Mesenteric fat pad (tissue), 1 donor: ENCODE measurements at places on chromosomes 3 and 15.

GRCh38 chr3:147393261-147393942, 12.9 kb downstream of the ZIC4 start:
- no peak for DNase-seq

DNA sequence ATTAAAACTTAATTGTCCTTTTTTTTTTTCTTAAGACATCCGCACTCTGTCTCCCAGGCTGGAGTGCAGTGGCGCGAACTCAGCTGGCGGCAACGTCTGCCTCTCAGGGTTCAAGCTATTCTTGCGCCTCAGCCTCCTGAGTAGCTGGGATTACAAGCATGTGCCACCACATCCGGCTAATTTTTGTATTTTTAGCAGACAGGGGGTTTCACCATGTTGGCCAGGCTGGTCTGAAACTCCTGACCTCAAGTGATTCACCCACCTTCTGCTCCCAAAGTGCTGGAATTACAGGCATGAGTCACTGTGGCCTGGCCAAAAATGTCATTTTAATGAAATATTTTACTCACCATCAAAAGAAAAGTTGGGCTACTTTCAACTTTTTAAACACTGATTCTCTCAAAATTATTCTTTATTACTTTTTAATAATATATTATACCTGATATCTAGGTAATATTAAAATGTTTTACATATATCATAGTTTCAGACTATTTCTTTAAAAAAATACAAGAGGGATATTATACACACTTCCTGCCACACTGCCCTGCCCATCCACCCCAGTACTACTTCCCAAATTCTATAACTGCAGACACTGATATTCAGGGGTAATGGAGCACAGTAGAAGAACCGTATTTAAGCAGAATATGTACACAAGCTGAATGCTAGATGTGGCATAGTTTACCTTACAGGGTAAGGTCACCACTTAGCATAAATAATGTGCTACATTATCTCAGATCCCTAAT, 723.9 kb upstream of the ZNF385D start:
- no peak for DNase-seq

DNA sequence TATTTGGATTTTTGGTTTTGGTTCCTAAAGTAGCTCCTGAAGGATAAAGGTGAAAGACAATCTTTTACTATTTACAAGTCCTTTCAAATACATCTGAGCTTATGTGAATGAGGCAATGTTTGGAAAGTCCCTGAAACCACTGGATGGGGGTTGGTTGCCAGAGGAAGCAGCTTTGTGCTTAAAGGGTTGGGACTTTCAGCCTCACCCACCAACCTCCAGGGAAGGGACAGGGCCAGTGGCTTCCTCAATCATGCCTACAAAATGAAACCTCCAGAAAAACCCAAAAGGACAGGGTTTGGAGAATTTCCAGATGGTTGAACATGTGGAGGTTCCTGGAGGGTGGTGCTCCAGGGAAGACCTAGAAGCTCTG, 20.9 kb upstream of the ABHD17C start:
- DNase-seq: no peak

DNA sequence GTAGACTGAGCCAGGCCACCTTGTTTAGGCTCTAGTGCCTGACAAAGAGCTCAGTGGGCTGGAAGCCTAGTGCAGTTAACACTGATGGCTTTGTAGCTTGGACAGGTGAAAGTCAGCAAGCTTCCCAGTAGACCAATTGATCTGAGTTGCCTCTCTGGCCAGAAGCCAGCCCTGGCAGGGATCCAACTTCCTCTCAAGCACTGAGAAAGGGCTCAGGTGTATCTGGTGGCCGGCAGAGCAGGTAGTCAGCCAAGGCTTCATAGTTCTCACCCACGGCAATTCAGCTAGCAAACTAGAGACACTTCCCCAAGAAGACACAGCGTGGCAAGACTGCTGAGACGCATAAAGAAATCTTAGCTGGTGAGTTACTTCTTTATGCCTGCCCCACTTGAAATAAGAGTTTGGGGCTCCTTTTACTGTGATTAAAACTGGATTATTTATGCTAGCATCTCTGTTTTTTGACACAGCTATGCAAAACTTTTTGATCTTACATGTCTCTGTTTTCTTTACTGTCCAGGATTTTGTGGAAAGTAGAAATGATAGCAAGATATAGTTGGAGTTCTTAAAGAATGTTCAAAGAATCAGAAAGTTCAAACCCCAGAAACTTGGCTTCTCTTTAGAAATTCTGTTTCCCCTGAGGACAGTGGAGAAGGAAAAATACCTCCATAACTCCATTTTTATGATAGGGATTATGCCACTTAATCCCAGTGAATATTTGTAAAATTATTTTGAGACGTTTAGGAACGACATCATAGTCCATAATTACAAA, 8.4 kb upstream of the CA12 start:
- DNase-seq: no peak

DNA sequence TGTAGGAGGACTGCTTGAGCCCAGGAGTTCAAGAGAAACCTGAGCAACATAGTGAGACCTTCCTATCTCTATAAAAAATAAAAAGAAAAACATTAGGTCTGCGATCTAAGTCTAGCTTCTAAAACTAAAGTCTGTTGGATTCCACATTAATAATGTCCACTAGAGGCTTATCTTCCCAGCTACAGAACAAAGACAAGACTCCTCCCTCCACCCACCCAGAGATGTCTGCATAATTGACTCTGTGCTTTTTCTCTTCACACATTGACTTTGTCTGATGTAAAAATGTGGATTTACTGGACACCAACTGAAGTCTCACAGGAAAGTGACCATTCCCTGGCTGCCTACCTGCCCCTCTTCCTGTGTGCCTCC, 91.8 kb downstream of the ATP10A start:
- no peak for DNase-seq

- DNase-seq: no peak
These were observed 585 bp downstream of the CSK start for GRCh38 chr15:74782259-74783071.

DNA sequence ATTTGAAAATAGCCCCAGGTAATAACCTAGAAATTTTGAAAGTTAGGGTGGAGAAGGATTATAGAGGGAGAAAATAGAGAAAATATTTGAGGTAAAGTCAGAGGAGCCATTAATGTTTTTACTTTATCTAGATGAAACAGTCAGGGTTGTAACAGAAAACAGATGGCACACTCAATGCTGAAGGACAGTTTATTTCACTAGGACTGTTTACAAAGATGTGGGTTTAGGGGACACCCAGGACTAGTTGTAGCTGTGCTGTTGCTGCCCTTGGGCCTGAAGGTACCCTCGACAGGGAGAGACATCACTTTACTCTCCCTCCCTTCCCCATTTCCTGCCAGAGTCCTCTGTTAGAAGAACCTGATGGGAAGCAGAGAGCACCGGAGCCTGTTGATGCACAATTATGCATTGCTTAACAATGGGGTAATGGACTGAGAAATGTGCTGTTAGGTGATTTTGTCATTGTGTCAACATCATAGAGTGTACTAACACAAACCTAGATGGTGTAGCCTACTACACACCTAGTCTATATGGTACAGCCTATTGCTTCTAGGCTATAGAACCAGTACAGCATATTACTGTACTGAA, 103.8 kb downstream of the GALK2 start:
- DNase-seq: no peak

DNA sequence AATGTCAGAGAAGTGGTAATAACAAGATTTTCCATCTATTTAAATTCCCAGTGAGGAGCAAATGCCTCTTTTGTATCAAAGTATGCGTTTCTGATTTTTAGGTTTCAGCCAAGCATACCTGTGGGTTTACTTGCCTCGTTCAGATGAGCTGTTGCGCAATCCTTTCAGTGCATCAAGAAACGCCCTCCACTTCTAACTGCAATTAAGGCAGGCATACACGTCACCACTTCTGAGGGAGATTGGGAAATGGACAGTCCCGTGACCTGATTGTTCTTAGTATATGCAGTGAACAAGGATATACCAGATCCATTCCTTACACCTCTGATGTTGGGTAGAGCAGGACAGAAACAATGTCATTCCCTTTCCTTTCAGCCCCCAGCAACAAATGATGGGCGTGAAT, 219.0 kb downstream of the ITPR1 start:
- DNase-seq: no peak

DNA sequence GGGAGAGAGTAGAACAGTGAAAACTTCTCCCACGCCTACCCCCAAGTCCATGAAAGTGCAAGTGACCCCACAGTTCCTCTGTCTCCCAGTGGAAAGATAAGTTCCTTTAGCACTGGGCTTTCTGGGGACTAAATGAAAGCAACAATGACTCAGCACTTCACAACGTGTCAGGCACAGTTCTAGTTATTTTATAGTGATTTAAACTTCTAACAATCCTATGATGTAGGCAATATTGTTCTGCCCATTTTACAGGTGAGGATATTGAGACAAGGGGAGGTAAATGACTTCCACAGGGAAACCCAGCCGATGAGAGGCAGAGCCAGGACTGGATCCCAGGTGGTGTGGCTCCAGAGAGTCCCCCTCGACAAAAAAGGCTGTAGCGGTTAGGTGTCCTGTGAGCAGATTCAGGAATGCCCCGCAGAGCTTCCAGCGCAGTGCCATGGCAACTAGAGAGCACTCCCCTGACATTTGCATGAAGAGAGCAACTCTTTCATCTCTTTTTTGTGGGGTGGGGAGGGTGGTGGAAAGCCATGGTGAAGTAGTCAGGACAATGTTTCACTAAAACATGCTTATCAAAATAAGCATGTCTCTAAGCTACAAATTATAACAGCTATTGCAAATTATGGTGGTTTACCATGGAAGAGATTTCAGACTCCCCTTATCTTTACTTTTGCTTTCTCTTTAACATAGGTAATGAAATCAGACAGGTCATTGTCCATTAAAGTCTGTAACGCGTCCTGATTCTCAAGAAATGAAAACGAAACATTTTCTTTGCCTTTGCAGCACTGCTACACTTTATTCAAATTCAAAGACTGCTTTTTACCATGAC, 62.1 kb downstream of the NR2F2 start:
- no peak for DNase-seq

GRCh38 chr15:82158811-82159210, 103.7 kb downstream of the EFL1 start:
- no peak for DNase-seq

DNA sequence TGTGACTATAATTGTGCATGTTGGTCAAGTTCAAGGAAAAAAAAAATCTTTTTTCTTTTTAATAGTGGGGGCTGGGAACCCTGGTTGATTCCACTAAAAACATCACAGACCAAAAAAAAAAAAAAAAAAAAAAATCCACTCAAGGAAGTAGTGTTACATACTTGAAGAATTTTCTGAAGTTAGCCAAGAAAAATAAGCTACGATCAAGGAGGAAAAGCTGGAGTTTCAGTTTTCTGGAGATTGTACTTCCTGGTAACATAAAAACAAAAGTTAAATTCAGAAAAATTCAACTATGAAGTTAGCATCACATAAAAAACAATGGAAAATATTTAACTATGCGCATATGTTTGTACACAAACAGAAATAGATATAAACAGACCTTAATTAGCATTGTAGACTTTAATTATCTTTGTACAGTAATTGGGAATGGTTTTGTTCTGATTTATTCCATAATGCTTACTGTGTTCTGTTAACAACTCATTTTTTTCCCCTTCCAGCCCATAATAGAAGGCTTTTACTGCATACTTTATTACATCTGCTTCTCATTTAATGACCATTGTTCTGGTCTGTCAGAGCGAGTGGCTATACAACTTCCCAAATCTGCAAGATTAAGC, 194.3 kb downstream of the RORA start:
- DNase-seq: no peak

DNA sequence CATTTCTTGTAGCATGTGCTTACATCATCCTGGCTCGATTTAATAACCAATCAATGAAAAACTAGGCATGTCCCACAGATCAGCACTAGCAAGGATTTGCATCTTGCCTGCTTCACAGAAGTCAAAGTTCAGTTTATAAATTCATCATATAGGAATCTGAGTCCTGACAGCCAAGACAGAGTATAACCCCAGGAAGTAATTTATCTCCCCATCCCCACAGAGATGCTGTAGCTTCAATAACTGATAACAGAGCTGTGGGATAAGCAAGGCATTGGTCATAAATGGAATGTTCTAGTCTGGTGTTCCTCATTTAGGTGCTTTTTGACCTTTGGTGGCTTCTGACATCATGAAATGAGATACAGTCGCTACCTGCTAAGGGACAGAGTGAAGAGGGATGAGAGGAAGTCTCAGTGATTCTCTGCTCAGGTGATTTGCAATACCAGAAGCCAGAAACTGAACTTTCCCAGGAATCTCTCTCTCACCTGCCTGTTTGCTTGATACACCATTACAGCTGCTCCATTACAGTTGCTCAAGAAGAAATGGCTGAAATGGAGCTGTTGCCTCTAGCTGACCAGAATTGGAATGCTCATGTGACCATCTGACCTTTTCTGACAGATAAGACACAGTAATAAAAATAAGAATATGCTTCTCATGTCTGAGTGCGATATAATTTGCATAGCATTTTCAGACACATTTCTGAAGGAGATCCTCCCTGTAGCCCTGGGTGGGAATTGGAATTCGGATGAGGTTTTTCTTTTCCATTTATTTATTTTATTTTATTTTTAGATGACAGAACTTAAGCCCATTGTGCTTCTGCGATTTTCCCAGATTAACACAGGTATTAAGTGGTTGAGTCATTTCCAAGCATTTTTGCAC, 217.1 kb upstream of the KCNMB2 start:
- no peak for DNase-seq

DNA sequence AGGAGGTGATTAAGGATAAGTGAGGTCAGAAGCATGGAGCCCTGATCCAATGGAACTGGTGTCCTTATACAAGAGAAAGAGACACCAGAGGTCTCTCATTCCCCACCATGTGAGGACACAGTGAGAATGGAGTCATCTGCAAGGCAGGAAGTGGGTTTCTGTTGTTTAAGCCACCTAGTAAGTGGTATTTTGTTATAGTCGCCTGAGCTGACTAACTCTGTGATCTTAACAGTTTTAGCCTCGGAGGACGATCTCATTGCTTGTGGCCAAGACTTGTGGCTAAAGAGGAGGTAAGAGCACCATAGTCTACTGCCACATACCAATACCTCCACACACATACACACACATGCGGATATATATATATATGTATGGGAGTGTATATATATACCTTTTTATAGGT, 73.8 kb downstream of the MCTP2 start:
- DNase-seq: no peak

GRCh38 chr15:29289173-29289572, 19.6 kb upstream of the NSMCE3 start:
- DNase-seq: no peak

GRCh38 chr15:79981831-79982455, 10.9 kb upstream of the BCL2A1 start:
- DNase-seq: no peak

- DNase-seq: no peak
These were observed 144.2 kb downstream of the IL1RAP start for GRCh38 chr3:190658106-190658505.

GRCh38 chr3:21750831-21751391, at the start of gene ZNF385D:
TSS of gene ZNF385D (minus strand) at chr3:21751210. CDS start at chr3:21750916, 294 bp downstream.
- DNase-seq: no peak

- DNase-seq: no peak
These were observed 41.8 kb downstream of the SMAD3 start for GRCh38 chr15:67107014-67107812.

GRCh38 chr3:126355251-126355650, 2.0 kb downstream of the KLF15 start:
- no peak for DNase-seq

GRCh38 chr3:52221141-52221562, 4.3 kb downstream of the TLR9 start:
- DNase-seq: no peak

- DNase-seq: no peak
These were observed 215.1 kb upstream of the CNTN4 start for GRCh38 chr3:1883534-1883933.

GRCh38 chr3:425079-425478, 228.5 kb downstream of the CHL1 start:
- DNase-seq: no peak

GRCh38 chr3:140285380-140285779, 350.4 kb downstream of the CLSTN2 start:
- no peak for DNase-seq

- no peak for DNase-seq
These were observed 2.4 kb downstream of the KLF15 start for GRCh38 chr3:126354776-126355175.
